Stromal cell of bone marrow (primary cell): ENCODE measurements at places on chromosomes 3 and 15.

GRCh38 chr3:13064964-13065363 is 8.3 kb downstream of the IQSEC1 start:
- DNase-seq, result no peak

- peak; percentile 28 for DNase-seq
These were observed 42.6 kb upstream of the TMCO5A start for GRCh38 chr15:37891766-37892368.

DNA sequence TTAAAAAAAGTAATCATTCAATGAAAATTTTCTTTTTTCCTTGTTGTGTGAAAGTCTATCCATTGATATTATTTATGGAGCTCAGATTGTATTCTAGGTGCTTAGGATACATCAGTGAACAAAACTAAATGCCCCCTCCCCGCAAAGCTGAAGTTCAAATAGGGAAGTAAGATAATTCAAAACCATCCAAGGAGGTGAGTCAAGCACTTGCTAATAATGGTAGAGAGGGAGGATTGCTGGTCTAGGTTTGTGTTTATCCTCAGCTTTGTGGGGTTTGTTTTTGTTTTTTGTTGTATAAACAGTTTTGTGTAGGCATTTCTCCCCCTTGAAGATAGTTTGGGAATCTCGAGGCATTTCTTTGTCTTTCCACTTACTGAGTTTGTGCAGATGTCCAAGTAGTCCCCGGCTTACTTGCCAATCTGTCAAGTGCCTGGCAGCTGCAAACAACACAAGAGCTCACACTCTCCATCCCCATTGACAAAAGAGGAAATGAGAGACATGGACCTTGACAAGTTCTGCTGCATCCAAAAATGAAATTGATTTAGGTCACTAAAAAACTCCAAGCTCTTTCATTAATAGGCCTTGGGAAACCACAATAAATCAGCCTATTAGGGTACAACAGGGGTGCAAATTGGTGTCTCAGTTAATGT is 575.8 kb upstream of the TBL1XR1 start:
- DNase-seq, result no peak

DNA sequence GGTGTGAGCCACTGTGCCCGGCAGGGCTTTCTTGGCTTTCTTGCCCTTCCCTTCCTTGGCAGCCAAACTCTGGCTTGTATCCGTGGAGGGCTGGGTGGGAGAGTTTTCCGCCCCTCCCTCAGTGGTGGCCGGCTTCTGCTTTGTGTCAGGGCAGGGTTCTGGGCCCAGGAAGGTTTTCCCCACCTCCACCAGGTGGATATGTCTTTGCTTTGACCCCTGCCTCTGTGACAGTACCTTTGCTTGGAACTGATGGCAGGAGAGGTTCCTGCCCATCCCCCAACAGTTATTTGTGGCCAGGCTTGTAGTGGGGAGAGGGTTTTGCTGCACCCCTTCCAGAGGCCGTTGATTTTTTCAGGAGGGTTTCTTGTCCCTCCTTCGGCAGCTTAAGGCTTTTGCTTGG is 24.3 kb downstream of the CSPG5 start:
- DNase-seq, result no peak

GRCh38 chr3:196632046-196632751 is 7.3 kb upstream of the NRROS start:
- DNase-seq, result peak; percentile 42

GRCh38 chr3:147656023-147656422 is 246.9 kb downstream of the ZIC1 start:
- no peak for DNase-seq

DNA sequence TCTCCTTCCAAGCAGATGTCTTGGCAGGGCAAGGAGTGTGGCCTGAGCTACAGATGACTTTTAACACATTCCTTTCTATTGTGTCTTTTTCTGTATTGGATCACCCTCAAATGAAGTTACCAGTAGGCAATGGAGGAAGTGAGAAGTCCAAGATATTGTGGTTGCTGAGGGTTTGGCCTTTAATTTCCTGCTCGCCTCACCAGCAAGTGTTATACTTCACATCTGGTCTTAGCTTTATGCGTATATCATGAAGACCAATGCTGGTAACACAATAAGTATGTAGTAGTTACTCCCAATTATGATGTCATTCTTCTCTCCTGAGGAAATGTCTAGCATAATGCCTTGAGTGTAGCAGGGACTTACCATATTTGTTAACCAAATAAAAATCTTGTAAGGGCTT is 179.9 kb downstream of the ZIC1 start:
- peak; percentile 19 for DNase-seq

- no peak for DNase-seq
These were observed 156.9 kb downstream of the FBLN2 start for GRCh38 chr3:13705702-13706280.
